ENCODE measurements at places on chromosomes 7 and 10.

- DNase-seq = no peak
Measured at GRCh38 chr7:149692056-149692455, 81.3 kb downstream of the ZNF467 start.

GRCh38 chr10:26743091-26743490 is 45.6 kb downstream of the PDSS1 start:
- DNase-seq = no peak

DNA sequence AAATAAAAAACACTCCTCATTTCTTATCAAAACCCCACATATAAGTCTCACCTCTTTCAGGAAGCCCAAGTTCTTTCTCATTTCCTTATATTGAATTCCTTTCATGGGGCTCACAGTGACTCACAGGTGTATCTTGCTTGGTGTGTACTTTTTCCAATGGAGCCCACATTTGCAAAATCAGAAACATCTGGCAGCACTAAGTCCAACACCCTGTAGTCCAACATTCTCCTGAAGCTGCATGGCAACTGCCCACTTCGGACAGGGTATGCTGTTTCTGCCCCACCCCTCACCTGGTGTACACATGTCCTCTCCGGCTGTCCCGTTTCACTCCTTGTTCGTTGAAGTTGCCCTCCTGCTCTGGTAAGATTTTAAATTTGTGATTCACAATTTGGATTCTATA is 544.1 kb downstream of the SORCS3 start:
- DNase-seq = no peak

- peak; percentile 73 for DNase-seq
Measured at GRCh38 chr7:151341357-151342101, at the start of gene NUB1. TSS of gene NUB1 (plus strand) at chr7:151341812. CDS start at chr7:151345350, 3,538 bp downstream.

GRCh38 chr7:141012044-141012685 is 2.6 kb downstream of the MRPS33 start:
- peak; percentile 56 for DNase-seq

DNA sequence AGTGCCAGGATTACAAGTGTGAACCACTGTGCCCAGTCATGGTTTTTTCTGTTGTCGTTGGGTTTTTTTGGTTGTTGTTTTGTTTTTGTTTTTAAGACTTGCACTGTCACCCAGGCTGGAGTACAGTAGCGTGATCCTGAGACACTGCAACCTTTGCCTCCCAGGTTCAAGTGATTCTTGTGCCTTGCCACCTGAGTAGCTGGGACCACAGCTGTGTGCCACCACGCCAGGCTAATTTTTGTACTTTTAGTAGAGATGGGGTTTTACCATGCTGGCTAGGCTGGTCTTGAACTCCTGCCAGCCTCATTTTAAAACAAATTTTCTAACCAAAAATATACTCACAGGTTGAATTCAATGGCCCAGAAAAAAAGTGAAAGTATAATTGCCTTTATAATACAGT is 174.1 kb downstream of the AHR start:
- no peak for DNase-seq

DNA sequence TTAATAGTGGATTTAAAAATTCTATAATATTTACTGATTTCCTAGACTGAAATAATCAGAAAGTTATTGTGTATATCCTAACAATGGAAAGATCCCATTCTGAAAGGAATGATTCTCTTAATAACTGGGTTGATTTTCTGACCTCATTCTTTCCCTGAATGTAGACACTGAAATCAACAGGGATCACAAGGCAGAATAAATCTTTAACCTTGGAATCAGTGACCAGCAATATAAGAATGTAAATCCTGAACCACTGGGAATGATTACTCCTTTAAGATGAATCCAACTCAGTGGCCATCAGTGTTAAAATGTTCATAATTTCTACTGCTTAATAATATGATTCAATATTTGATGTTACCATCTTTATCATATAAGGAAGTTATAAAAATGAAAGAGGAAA is 47.6 kb downstream of the ANKRD26 start:
- no peak for DNase-seq

- DNase-seq = no peak
Measured at GRCh38 chr10:75782463-75783248, 351.2 kb downstream of the LRMDA start.

DNA sequence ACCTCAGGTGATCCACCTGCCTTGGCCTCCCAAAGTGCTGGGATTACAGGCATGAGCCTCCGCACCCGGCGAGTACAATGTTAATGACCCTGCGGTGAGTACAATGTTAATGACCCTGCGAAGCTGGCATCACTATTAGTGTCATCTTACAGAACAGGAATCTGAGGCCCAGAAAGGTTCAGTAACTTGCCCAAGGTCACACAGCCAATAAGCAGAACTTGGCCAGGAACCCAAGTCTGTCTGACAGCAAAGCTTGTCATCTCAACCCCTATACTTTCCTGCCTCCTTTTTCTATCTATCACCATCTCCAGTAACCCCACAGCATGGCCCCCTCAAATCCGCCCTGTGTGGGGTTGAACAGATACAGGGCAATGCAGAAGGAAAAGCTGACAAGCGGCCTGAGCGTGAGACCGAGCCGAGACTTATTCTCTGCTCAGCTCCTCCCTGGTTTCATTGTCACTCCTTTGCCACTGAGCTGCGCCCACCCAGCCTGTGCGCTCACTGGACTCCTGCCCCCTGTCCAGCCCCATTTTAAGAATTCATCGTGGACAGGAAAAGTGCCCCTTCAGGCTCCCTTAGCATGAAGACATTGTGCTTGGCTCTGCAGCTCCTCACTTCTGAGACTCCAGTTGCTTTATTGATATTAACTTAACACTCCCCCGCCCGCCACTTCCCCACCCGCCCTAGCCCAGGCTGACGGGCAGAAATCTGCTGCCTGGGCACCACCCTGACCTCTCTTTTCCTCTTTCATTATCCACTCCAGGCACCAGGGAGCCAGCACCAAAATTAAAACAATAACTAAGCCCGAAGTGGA is 58.1 kb upstream of the LBX1 start:
- no peak for DNase-seq

GRCh38 chr7:130266258-130266960 is at the start of gene CPA2:
TSS of gene CPA2 (plus strand) at chr7:130266863. CDS start at chr7:130266882, 19 bp downstream.
- no peak for DNase-seq

- no peak for DNase-seq
Measured at GRCh38 chr7:46294381-46294780, 373.3 kb upstream of the IGFBP3 start.

GRCh38 chr7:35967366-35968139 is 166.7 kb downstream of the SEPTIN7 start:
- DNase-seq = no peak

- DNase-seq = peak; percentile 20
Measured at GRCh38 chr7:55733241-55734140, 129.1 kb downstream of the SEPTIN14 start.

- no peak for DNase-seq
Measured at GRCh38 chr7:101245147-101245668, 327 bp upstream of the FIS1 start.

DNA sequence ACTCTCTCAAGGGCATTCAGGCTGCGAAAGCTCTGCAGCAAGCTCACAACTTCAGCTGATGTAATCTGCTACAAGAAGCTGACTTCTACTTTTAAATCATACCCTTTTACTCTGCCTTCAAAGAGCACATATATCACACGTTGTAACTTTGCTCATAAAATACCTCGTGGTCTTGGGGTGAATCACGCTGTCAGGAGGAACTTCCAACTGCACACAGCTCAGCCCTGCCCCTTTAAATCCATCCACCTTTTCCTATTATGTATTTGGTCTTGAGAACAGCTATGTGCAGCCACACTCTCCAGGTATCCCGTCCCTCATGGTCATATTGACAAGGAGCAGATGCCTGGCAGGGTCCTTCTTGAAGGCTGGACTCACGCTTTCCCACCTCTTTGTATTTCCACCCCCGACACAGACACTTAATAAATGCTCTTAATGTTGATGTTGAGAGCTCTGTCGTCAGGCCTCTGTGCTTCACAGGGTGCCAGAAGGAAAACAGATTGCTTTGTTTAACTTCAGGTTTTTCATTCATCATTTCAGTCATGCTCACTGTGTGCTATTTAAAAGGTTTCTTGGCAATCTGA is 47.6 kb downstream of the ICA1 start:
- no peak for DNase-seq

- DNase-seq = peak; percentile 27
Measured at GRCh38 chr10:127195041-127195506, 1.3 kb downstream of the INSYN2A start.

DNA sequence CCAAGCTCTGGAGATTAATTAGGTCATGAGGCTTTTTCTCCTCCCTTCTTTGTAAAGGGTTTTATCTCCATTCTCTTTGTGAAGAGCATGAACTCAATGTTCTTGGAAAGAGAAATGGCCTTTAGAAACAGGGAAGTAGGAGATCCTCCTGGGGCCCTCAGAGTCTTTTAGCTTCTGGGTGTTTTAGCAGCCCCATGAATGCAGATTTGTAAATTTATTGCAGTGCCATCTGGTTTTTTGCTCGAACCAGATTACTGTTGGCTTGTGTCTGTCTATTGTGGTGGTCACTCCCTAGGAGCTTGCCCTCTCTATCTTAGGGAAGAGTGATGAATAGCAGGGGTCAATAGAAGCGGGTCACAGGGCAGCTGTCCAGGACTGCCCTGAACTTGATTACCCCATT is 110.6 kb downstream of the BTRC start:
- no peak for DNase-seq

- DNase-seq = no peak
Measured at GRCh38 chr7:101502466-101503098, 126.5 kb downstream of the MYL10 start.

GRCh38 chr7:120442838-120443237 is 169.9 kb downstream of the KCND2 start:
- DNase-seq = no peak

DNA sequence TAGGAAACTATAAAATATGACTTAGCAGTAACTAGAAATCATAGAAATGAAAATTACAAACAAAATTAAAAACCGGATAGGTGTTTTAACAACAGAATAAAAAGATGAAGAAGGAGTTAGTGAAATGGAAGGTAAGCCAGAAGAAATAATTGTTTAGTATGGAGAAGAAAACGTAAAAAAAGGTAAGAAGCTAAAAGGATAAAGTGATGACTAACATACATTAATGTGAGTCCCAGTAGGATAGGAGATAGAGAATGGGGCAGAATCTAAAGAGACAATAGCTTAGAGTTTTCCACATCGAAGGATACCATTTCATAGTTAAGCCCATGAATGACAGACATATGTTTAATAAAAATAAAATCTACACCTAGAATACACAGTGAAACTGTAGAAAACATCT is 25.3 kb downstream of the GTF2I start:
- no peak for DNase-seq

DNA sequence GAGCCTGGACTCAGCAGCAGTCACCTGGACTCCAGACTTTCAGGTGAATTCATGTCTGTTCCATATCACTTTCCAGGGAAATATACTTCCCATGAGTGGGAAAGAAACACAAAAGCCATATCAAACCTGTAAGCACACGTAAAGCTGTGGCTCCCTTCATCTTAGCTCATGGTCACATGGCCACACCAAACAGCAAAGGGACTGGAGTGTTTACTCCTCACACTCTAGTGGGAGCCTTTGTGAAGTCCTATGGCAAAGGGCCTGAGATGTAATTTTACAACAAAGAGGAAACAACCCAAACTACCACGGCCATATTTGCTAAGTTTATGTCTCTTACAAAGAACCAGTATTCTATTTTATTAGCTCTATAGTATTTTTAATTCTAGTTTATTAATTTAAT is 16.3 kb downstream of the SFTPA1 start:
- DNase-seq = no peak

- DNase-seq = no peak
Measured at GRCh38 chr7:132213583-132213982, 362.7 kb downstream of the PLXNA4 start.

DNA sequence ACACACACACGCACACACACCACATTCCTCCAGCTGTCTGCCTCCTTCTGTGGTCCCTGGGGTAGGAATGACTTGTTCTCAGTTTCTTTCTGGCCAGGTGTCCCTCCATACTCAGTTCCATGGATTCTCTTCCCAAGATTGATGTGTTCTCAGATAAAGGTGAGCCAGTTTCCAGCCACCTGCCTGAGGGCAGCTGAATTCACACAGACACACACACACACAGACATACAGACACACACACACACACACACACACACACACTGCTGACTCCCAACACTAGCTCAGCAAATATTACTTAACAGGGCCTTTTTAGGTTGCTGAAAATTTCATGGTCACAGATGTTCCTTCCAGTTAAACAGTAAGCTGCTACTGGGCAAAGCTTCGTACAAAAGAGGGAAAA is 45.4 kb upstream of the GDF10 start:
- no peak for DNase-seq

DNA sequence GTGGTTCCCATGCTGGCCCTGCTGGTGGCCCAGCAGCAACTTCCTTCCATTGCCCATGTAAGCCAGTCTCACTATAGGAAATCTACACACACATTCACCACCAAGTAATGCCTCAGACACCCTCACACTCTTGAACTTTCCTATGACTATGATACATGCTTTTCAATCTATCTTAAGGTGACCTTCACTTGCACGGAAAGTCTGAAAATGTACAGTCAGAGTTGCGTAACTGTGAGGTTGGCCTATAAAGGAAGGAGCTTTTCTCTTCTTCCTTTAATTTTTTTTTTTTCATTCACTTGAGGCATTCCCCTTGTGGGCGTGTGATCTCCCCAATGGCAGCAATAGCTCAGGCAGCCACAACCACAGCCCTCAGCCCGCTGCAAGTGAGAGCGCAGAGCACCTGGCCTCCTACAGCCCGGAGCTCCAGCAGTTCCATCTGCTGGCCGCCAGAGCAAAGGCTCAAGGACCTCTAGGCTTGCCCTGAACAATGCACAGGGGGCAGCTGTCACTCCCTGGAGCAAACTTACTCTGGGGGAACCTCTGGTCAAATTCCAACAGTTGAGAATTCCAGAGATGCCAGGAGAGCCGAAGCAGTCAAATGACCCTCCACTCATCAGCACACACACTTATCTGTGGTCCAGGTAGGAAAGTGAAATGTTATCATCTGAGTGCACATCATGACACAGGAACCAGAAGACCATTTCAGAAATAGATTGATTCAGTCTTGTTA is 123.1 kb upstream of the ADO start:
- DNase-seq = peak; percentile 24

GRCh38 chr10:63261496-63261895 is 128.4 kb downstream of the NRBF2 start:
- peak; percentile 48 for DNase-seq

GRCh38 chr7:78279032-78279431 is 480.5 kb downstream of the PHTF2 start:
- peak; percentile 83 for DNase-seq

GRCh38 chr10:8614054-8614565 is 559.6 kb downstream of the GATA3 start:
- no peak for DNase-seq

DNA sequence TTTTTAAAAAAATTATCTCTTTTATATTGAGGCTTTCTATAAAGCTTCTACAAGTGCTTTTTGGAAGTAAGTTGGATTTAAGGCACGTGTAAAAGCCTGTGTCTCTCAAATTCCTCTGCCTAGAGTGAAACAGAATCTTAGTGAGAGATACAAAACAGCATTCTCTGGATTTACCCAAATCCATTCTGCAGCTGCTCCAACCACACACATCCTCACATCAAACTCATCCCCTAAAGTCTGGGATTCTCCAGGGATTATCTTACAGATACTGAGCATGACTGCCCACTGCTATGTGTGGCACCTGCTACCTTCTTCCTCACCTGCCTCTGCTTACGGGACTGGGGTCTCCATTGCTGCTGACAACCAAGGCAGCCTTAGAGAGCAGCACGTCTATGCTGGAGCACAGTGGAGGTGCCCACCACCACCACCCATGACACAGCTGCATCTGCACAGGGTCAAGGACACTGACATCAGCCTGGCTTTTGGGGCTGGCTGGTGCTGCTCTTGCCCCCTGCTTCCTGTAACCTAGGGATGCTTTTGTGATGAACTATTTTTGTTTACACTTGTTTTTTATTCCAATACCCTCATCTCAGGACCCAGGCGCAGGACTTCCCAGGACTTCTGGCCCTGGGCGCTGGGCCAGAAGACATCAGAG is 139.2 kb upstream of the NAMPT start:
- no peak for DNase-seq
